Iris pigment epithelial cell (primary cell): ENCODE measurements at places on chromosomes 2 and 18.

DNA sequence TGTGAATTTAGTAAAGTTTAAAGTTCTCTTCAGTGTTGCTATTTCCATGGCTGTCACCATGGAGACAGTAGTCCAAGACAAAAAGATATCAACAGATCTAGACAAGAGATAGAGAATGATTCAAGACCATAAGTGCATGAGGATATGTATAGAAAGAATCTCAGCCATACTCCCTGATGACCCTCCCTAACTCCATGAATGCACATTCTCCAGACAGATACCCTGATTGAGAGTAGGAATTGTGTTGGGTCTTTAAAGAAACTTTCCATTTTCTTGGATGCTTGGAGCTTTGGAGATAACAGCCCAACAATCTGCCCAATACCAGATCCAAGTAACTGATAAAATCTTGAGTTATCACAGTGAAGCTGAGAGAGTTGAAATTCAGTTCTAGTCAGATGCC lies 1601.2 kb upstream of the CELF4 start:
- DNase-seq: no peak

- DNase-seq: no peak
These were observed 7.9 kb downstream of the PAX3 start for GRCh38 chr2:222290736-222291484.

GRCh38 chr2:69983392-69983966 lies 22.0 kb upstream of the ASPRV1 start:
- no peak for DNase-seq

GRCh38 chr2:239230318-239231052 lies 170.3 kb downstream of the HDAC4 start:
- no peak for DNase-seq

DNA sequence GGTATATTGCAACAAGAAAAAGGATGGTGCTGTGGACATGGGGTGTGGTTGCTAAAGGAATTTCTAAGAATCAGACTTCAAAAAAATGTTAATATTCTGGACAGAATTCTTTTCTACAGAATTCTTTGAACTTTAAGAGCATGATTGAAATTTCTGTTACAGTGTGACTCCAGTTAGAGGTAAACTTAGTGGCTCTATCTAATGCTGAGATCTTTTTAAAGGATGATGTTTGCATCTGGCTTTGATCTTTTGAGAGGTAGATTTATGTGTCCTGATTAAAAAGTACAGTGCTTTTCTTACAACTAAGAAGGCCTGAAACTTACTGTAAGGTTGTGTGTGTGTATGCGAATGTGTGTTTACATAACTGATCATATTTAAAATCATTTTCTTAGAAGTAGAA lies 25.4 kb downstream of the NCK2 start:
- no peak for DNase-seq

DNA sequence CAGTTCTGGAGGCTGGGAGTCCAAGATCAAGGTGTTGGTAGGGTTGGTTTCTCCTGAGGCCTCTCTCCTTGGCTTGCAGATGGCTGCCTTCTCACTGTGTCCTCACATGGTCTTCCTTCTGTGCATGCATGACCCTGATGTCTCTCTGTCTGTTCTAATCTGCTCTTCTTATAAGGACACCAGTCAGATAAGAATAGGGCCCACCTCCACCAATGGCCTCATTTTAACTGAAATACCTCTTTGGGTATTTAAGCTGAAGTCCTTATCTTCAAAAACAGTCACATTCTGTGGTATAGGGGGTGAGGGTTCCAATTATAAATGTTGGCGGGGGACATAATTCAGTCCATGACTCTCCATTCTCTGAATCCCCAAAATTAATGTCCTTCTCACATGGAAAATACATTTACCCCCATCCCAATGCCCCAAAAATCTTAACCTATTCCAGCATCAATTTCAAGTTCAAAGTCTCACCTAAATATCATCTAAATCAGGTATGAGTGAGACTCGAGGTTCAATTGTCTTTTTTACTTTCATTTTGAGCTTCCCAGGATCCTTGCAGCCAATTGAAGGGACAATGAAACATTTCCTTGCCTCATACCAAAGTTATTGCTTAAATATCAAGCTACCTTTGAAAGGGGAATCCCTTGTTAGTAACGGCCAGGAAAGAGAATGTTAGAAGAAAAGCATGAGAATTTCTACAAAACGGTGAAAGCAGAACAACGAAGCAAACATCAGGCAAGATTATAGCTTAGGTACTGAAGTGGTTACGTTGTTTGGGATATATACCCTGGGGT lies 20.6 kb upstream of the CNOT11 start:
- no peak for DNase-seq

DNA sequence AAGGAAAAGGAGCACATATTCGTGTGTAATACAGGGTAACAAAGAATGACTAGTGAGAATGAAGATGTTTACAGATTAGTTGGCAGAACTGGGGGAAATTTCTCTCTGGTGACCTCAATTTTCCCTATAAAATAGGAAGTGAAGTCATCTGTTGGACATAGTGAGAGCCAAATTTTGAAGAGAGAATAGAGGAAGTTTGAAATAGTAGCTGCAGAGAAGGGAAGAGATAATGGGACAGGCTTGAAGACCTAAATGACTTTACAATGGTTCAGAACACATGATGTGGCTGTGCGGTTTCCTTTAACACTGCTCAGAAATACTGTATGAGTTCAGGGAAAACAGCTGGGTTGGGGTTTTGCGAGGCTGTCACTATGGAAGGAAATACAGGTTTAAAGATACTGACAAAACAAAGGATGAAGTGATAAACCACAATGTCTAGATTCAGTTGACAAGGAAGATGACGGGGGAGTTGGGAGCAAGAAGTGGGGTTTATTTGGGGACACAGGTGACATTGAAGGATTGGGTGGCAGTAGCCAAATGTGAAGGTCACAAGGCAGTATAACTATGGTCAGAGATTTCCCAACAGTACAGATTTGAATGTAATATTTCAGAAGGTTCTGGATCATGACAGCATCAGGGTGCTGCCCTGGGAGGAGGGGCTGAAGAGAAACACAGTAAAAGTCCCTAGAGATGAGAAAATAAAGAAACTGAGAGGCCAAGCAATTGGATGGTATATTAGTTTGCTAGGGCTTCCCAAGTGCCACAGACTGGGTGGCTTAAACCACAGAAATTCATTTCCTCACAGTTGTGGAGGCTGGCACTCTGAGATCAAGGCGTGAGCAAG lies 82.6 kb upstream of the TANK start:
- DNase-seq: peak; percentile 83

DNA sequence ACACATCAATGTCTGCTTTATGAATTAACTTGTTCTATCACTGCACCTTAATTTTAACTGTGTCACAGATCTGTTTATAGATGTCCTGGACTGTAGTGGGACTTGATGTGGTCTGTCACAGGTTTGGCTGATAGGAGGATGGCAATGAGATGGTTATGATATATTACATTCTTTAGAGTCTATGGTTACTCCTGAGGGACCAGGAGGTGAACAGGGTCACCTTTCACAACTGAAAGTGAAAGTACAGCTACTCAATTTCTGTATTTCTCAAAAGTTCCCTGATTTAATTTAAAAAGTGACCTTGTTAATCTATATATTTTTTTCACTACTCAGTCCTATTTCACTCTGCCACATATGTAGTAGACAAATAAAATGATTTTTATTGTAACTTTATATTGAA lies 1284.1 kb upstream of the GYPC start:
- DNase-seq: no peak

- DNase-seq: no peak
These were observed 820 bp downstream of the MTCL1 start for GRCh38 chr18:8705961-8706790.

- no peak for DNase-seq
These were observed 74.2 kb upstream of the SERTAD2 start for GRCh38 chr2:64727843-64728463.

DNA sequence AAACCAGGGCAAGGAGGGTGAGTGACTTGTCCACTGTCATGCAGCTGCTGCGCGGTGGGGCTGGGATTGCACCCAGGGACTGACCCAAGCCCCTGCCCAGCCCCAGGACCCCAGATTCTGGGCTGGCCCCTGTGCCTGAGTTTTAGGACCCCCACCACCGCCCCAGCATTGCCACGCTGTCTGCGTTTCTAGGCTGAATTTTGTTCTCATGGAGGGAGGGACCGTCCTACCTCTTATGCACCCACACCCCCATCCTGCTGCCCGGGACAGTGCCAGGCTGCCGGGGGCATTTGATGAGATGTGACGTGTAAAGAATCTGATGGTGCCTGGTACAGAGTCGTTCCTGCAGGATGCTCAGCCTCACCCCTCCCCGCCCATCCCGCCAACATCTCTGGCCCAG lies 111.0 kb upstream of the ODC1 start:
- no peak for DNase-seq

GRCh38 chr18:55549474-55550104 lies 38.4 kb downstream of the TCF4 start:
- DNase-seq: no peak

DNA sequence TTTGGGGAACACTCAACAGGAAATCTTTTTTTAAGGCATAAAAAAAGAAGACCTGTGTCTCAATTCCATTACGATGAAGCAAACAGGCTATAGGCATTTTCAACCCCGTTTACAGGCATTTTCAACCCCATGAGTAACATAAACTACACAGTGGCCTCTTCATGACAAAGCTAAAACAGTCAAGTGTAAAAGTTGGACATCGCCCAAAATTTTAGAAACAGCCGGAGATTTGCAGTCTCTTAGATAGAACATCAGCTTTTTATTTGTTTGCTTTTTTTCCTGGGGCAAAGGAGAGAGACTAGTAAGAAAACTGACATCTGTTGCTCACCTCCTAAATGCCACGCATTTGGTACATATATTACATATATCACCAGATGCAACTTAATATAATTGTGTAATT lies 173.7 kb downstream of the CMPK2 start:
- no peak for DNase-seq

DNA sequence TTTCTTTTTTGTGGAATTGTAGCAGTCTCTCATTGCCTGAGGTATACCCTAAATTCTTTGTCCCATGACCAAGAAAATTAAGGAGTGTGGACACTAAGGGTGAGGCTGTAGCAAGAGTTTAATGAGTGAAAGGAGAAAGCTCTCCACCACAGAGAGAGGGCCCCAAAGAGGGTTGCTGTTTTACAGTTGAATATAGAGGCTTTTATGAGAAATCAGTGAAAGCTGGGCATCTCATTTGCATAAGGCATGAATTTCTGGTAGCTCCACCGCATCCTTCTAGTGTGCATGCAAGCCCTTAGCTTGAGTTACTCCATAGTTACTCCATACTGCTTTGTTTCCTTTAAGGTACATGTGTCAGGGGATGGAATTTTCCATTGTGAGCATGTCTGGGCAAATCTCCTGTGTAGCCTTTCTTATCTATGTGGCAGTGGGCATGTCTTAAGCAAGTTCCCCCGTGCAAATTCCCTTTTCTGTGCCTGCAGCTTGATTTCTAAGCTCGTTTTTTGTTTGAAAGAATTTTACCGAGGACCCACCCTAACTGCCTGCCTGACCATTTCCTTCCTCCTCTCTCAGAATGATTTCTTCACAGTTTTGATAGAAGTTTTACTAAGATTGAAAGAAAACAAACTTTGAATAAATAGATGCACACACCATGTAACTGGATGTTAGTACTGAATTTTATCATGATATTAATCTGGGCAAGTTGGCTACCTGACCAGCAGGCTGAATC lies 218.9 kb downstream of the PARD3B start:
- no peak for DNase-seq

- no peak for DNase-seq
These were observed 4.4 kb upstream of the PARD6G start for GRCh38 chr18:80251700-80252099.

- no peak for DNase-seq
These were observed 103.7 kb downstream of the BIN1 start for GRCh38 chr2:127003070-127003800.

DNA sequence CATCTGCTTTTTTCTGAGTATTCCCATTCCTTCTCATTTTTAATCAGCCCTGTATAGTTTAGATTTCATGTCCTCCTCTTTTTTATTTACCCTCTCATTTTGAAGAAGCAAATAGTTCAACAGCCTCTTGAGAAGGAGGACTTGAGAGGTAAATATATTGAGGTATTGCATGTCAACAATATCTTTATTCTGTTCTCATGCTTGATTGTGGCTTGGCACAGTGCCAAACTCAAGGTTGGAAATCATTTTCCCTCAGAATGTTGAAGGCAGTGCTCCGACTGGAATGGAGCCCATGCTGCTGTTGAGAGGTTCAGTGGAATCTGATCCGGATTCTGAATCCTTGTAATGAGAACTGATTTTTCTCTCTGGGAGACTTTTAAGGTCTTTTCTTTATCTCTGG lies 31.0 kb upstream of the GALNT3 start:
- DNase-seq: peak; percentile 70

DNA sequence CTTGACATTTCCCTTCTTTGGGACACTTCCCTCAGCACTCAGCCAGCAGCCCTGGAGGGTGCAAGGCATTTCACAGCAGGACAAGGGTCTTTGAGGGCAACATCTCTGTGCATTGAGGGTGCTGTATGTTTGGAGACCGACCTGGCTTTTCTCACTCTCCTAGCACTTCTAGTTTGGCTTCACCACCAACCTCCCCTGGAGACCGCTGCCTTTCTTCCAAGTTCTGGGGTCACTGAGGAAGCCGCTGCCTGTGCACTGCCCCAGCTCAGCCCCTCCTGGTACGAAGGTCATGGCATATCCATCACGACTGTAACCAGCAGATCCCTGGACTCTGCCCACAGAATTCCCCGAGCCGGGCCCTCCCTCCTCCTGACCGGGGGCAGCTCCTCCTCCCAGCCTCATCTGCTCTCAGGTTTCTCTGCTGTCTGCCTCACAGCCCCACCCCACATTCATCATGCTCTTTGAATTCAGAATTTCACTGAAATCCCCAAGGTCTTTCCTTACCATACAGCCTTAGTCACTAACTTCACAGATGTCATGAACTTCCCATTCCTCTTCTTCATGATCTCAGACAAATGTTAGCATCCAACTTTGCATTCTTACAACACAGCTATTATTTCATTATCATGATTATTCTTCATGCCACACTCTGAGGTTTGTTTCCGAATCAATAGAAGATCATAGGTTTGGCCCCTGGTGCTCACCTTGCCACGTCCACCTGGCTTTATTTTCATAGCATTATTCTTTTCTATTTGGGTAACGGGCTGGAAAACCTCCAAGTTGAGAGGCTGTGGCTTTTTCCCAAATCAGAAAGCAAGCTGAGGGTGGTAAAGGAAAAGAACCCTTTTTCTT lies 113.0 kb upstream of the COPS8 start:
- DNase-seq: peak; percentile 78
